NCI-H2081 (cell line): ENCODE measurements at places on chromosomes 12 and 14.
A peak's percentile ranks its signal among the peaks of the same experiment; 100 is the strongest.

DNA sequence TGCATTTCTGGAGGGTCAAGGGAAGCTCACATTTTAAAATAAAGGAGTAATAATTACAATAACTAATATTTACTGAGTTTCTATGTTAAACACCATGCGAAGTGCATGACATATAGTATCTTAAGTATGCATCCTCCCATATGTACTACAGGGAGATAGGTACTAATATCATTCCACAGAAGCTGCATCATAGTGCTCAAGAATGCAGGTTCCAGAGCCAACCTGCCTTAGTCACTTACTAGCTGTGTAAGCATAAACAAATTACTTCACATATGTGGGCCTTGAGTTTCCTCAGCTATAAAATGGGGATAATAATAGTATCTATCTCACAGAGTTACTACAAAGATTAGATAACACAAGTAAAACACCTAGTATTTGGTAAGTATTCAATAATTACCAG, 18.3 kb downstream of the ARMH4 start:
- DNase-seq, result no peak

GRCh38 chr12:109154451-109155438, 38.4 kb downstream of the ACACB start:
- peak; percentile 29 for DNase-seq

- DNase-seq, result peak; percentile 25
Observed at GRCh38 chr14:105333613-105334364, 19.2 kb downstream of the PACS2 start.

DNA sequence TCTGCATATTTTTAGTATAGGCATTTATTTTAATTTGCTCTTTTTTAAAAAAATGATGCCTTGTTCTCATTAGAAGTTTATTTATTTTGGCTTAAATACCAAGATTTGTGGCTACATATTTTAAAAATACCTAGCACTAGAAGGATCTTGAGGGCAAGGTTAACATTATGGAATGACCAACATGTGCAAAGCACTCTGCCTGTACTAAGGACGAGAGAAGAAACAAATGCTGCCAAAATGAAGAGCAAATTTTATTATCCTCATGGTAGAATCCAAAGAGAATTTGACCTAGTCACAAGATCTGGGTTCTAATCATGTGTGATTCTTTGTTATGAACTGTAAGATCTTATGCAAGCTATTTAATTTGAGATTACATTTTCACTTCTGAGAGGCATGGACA, 2.8 kb downstream of the CAND1 start:
- no peak for DNase-seq

GRCh38 chr14:56135001-56135400, 16.8 kb downstream of the PELI2 start:
- DNase-seq, result peak; percentile 41

GRCh38 chr12:52708010-52708409, 4.7 kb upstream of the KRT77 start:
- no peak for DNase-seq

GRCh38 chr14:81533212-81533535, 479 bp downstream of the SEL1L start:
- DNase-seq, result no peak

GRCh38 chr12:131443019-131444000, 267.6 kb upstream of the SFSWAP start:
- DNase-seq, result no peak

- DNase-seq, result no peak
Observed at GRCh38 chr14:70642303-70643235, 853 bp downstream of the TTC9 start.

DNA sequence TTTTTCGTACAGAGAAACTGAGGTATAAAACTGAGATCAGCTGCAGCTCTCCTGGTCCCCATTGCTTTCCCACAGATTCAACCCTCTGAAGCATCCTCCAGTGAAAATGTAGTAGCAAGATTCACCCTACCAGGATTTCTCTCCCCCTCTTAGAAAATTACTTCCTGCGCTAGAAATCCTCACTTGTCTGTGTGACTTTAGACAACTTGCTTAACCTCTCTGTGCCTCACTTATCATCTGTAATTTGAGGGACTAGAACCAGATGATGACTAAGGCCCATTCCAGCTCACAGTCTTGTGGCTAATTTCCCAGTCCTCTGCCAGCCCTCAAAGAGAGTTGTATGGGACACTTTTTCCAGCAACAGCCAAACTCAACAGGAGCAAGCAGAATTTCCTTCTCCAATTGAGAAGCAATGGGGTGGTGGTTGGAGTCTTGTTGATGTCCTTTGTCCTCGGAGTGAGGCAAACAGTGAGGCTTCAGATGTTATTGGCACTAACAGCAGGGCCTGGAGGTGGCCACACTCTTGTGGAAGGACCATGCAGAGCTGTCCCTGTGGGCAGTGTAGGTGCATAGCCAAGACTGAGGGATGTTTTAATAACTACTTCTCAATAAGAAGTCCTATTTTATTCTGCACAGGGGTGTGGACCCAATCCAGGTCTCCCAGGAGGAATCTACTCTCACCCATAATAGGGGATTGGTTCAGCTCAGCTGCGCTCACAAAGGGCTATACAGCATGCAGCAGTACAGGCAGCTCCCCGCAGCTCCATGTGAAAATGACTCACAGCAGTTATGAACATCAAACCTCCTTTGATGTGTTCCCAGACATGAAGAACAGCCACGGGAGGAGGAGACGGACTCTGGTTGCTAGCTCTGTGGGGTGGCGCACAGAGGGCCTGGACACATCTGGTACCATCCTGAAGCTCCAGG, 200.1 kb downstream of the DAD1 start:
- no peak for DNase-seq

GRCh38 chr12:104600790-104601739, 144.3 kb downstream of the CHST11 start:
- no peak for DNase-seq

DNA sequence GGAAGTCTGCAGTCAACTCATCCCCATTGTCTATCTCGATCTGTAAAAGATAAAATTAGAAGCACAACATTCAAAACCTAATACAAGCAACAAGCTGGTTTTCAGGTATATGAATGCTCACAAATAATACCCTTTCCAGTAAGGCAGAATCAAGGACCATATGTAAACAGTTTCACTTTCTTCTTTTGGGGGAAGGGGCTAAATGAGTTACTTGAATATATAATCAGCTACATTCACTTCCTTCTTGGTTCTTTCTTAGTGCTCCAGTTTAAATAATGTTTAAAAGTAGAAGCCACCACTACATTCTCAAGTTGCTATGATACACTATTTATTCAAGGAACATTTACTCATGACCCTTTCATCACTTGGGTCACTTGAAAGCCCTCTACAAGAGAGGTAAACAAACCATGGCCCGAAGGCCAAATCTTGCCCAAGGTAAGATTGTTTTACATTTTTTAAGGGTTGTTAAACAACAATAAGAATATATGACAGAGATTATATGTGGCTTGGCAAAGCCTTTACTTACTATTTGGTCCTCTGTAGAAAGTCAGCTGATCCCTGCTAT, 10.3 kb downstream of the TWF1 start:
- DNase-seq, result no peak

GRCh38 chr12:127310548-127310947, 956.4 kb upstream of the TMEM132C start:
- DNase-seq, result no peak

- DNase-seq, result no peak
Observed at GRCh38 chr12:19199332-19199731, 69.8 kb downstream of the PLEKHA5 start.

GRCh38 chr12:20646239-20646827, 48.8 kb upstream of the SLCO1C1 start:
- peak; percentile 42 for DNase-seq

DNA sequence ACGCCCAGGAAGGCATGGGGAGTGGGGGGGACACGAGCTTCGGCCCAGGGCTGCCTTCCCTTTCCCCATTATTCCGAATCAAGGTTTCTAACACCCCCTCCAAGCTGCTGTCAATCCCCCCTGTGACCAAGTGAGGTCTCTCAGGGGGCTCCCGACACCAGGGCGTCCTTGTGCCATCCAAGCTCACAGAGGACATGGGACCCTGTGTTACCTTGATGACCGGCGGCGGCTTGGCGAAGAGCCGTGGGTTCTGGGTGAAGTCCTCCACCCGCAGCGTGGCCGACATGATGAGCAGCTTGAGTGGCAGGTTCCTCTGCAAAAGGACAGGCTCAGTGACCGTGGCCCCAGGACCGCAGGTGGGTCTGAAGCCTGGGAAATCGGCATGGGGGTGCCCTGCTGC, 20.3 kb downstream of the DHX37 start:
- no peak for DNase-seq

DNA sequence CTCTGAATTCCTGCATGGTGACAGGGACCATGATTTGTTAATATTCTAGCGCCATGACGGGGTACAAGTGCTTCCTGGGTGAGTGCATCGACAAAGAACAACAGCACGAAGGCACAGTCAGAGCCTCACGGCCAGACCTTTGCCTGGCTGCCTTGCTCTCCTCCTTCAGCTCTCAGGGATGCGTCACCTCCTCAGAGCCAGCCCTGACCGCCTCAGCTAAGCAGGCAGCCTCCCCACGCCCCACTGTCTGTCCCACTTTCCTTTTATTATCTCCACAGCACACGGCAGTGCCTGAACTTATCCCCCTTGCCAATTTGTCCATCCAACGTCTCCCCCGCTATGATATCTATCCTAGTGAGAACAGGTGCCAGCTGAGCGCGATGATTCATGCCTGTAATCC, 16.5 kb upstream of the FZD10 start:
- no peak for DNase-seq

- no peak for DNase-seq
Observed at GRCh38 chr12:131586269-131586668, 124.6 kb upstream of the SFSWAP start.

DNA sequence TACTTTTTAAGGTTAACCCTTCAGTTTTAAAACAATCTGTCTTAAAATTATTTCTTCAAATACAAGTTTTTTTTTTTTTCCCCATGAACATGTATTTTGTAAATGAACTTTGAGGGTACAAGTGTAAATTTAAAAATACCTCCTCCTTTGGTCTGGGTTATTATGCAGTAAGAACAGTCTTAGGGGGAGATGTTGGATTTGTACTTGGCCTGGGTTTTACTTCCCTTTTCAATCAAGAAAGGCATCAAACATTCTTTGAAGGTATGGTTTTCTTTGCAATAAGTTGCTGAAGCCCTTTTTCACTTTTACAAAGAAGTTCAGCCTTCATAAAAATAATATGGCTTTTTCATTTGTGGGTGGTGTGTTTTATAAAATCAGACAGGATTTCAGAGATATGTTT, 20.5 kb downstream of the WBP11 start:
- no peak for DNase-seq

GRCh38 chr14:60925286-60925685, 55.6 kb downstream of the TRMT5 start:
- DNase-seq, result no peak

GRCh38 chr12:71748081-71748850, 6.4 kb upstream of the RAB21 start:
- DNase-seq, result no peak

DNA sequence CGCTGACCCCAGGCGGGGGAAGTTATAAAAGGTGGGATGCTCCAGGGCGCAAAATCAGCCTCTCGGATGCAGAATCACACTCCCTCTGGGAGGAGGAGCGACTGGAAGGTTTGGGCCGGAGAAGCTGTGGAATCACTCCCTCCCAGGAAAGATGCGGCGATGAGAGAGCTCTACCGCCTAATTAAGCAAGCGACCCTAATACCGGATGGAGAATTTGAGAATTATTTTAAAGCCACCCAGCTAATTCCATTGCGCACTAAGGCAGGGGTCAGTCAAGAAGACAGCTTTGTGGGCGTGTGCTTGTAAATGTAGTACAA, 1.9 kb downstream of the COL2A1 start:
- no peak for DNase-seq

- no peak for DNase-seq
Observed at GRCh38 chr12:113346353-113346752, 11.4 kb upstream of the SLC8B1 start.

- no peak for DNase-seq
Observed at GRCh38 chr14:101588990-101589389, 27.7 kb downstream of the DIO3 start.

DNA sequence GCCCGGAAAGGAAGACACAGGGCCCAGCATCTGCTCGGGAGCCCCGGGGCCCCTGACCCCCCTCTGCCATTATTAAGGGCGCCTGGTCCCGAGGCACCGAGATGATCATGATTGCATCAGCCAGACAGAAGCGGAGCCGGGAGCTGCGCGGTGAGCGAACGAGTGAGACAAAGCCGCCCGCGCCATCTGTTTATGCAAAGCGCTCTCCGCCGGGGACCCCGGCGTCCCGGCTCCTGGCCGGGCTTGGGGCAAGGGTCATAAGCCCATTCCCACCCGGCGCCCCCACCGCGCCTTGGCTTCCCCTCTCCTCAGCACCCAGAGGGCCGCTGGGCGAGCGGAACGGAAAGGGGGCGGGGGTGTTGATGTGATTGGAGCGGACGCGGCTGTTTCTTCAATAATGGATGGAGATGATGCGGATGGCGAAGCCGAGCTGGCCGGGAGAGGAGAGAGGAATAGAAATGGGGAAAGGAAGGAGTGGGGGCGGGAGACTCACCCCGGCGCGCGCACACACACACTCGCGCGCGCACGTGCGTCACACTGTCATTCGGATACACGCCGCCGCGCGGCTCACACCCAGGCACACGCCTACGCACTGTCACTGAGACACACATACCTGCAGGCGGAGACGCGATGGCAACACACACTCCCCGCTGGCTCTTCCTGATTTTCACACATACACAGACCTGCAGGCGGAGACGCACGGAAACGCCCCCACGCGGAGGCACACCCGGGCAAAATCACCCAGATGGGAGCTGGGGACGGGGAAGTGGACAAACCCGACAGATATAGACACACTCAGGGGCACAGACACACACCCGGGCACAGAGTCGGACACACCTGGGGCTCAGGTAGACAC, 10.7 kb downstream of the STAC3 start:
- peak; percentile 58 for DNase-seq

GRCh38 chr14:89444044-89444443, 27.0 kb upstream of the FOXN3 start:
- DNase-seq, result no peak

- no peak for DNase-seq
Observed at GRCh38 chr12:32504591-32504990, 105.2 kb downstream of the FGD4 start.

- DNase-seq, result no peak
Observed at GRCh38 chr12:6085841-6086240, 38.6 kb downstream of the VWF start.

DNA sequence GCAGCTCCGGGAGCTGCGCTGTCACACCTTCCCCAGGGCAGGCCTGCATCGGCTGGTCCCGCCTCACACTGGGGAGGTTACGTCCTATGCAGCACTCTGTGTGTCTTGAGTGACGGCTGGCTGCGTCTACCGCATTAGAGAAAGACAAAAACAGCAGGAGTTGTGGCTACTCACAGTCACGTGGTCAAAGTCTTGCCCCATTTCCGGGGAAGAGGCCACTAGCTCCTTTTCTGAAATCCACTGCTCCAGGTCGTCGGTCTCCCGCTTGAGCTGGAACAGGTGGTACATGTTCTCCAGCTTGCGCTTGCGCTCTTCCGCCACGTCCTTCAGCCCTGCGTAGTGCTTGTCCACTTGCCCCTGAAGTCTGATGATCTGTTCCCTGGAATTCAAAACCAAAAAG, 68.8 kb downstream of the PLEKHG3 start:
- no peak for DNase-seq
